ENCODE measurements at places on chromosomes 3 and 15. TPM values are rescaled to one million over a fixed set of nuclear protein-coding genes. Genes with fewer than 3 reads are reported as not detected.

DNA sequence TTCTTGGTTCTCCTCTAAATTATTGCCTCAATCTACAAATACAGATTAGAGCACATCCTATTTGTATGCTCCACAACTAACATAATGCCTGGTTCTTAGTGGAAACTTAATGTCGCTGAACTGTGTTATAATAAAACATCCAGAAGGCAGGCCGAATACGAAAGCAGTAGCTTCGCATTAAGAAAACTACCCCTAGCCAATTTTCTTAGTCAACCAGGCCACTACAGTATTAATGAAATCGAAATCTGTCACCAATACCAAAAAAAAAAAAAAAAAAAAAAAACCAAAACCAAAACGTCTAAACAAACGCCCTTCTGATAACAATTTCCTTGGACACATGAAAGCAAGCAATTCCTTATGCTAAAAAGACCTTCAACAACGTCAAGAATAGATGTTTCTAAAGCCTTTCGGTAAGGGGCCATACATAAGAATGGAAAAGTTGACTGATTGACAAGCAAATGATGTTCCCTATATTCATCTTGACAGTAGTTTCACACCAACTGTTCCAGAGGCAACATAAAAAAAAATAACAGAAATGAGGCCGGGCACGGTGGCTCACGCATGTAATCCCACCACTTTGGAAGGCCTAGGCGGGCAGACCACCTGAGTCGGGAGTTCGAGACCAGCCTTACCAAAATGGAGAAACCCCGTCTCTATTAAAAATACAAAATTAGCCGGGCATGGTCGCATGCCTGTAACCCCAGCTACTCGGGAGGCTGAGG, 1.3 kb downstream of the DENND6A start:
- no peak for DNase-seq

DNA sequence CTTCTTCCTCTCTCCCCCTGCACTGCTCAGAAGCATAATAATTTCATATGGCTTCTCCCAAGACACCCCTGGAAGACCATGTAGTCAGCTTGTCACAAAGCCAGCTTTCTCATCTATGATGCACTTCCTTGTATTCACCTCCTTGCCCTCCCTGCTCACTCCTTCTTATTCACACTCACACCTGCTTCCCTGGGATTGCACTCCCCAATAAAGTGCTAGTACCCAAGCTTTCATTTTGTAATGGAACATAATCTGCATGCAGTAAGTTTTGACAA, 76.9 kb upstream of the FRMD4B start:
- DNase-seq: no peak

DNA sequence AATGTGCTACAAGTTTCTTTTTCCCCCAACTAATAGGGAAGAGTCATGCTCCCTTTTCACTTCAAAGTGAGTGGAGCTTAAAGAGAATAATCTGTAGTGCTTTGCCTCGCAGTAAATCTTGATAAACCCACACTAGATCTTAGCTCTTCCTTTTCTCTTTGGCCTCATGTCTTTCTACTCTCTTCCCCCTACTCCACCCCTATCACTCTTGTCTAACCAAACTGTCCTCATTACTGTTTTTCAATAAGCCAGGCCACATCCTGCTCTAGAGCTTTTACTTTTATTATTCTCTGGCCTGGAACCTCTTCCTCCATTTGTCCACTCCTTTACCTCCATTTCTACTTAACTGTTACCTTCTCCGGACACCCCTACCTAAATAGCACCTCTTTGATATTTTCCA, 291.0 kb upstream of the SATB1 start:
- no peak for DNase-seq

DNA sequence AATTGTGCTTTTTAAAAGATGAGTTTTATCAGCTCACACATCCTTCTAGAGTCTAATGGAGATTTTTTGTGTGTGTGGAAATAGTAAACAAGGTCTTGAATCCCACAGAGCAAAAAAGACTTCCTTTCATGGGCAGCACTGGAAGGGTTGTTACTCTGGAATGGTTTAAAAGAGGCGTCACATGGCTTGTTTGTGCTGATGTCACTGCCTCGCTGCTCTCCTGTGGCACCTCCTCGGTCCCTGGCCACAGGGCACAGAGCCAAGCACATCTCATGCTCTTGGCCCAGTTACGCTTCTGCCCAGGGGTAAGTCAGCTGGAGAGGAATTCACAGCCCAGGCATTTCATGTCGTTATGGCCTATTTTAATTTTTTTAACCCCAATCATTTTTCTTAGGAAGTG, 53.2 kb downstream of the PGPEP1L start:
- DNase-seq: no peak

GRCh38 chr3:170909129-170909903, 879 bp upstream of the EIF5A2 start:
- no peak for DNase-seq

GRCh38 chr3:185763347-185764005, 61.4 kb downstream of the IGF2BP2 start:
- no peak for DNase-seq

DNA sequence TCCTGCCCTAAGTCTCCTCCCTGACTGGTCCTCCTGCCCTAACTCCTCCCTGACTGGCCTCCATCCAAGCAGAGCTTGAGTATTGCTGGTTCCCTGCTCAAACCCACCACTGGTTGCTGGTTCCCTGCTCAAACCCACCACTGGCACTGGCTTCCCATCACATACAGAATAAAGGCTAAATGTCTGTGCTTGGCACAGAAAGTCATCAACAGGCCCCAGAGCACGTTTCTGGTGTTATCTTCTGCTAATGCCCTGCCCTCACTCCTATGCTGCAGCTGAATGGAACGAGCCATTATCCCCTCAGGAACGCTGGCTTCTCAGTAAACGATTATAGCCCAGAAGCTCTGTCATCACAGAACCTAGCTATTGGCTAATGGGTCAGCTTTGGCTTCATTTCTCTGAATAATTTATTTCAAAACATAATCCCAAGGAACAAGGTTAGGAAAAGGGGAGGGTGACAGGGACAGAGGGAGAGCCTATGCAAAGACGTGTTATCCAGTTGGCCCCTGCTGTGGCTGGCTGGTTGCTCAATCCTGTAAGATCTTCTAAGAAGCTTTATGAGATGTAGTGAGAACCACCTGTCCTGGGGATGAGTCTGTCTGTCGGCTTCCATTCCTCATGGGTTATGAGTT, 6.3 kb upstream of the MUC20 start:
- DNase-seq: no peak

DNA sequence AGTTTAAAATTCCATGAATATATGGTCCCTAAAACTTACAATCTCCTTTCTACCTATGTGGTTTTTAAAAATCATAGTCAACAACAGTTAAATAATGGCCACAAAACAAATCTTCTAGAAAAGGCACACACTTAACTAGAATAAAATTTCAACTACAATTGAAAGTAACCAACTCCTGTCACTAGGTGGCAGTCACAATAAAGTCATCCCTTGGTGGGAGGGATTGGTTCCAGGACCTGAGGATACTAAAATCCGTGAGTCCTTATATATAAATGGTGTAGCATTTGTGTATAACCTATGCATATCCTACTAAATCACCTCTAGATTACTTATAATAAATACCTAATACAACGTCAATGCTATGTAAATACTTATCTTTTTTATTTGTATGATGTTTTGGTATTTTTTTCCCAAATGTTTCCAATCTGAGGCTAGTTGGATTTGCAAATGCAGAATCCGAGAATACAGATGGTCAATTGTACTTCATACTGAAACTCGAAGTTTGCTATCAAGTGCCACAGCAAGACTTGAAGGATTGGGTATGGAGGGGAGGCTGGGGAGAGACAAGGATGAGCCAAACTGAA, 172.6 kb downstream of the FMN1 start:
- no peak for DNase-seq

- DNase-seq: no peak
Measured at GRCh38 chr15:88904257-88904623, 8.9 kb upstream of the HAPLN3 start.

GRCh38 chr15:77773903-77774302, 141.2 kb upstream of the LINGO1 start:
- no peak for DNase-seq

- DNase-seq: no peak
Measured at GRCh38 chr15:90439946-90440345, 51.9 kb downstream of the IQGAP1 start.

DNA sequence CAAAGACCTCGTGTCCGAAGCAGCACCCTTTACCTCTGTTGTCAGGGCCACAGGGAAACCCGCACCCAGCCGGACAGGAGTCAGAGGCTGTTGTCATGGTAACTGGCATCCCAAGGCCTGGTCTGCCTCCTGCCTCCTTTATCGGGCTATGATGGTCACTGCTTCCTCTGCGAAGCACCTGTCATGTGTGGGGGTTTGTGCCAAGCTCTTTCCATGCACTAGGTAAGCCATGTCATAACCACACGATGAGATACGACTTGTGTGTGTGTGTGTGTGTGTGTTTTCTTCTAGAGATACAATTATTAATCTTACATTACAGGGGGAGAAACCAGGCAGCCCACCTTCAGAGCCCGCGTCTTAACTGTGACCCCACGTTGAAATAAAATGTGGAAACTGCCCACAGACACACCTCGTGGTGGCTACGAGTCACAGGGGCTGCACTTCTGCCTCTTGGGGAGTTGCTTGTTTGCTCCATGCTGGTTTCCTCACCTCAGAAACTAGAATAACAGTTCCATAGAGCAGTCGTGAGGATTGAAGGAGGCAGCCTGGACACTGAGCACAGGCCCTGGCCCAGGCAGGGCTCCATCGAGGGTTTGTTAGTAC, 18.0 kb downstream of the ZDHHC19 start:
- no peak for DNase-seq

GRCh38 chr3:28406241-28406640, 57.6 kb upstream of the AZI2 start:
- no peak for DNase-seq

DNA sequence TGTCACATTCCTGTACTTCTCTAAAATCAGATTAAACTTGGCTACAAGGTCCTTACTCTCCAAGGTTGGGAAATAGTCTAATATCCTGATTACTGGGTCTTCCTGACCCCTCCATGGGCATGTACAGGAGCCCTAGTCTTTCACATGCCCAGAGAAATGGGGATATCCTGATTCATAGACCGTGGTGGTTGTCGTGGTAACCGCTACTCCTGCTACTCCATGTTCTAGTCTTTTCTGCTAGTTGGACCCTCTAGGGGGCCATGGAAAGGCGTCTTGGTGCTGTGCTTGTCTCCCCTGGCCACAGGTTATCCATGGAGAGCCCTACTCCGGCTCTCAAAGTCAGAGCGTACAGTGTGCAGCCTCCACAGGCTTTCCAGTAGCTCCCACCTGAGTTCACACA, 13.1 kb upstream of the ZBTB38 start:
- DNase-seq: no peak

Gene C3orf85
- total RNA-seq: not detected

Gene GNAI2
- 169 TPM for total RNA-seq

Gene GOLGA6A
- total RNA-seq: 3.3 TPM

Gene AMT
- total RNA-seq: 46.5 TPM

Gene KBTBD13
- not detected for total RNA-seq

Gene SLC28A1
- not detected for total RNA-seq

Gene GRAMD2A
- 1.5 TPM for total RNA-seq

Gene CYP1A2
- total RNA-seq: not detected

Gene MOBP
- 0.10 TPM for total RNA-seq

Data from H1 (cell line).